ENCODE measurements at places on chromosomes 6 and 20.
A peak's percentile ranks its signal among the peaks of the same experiment; 100 is the strongest.

- no peak for DNase-seq
Observed at GRCh38 chr20:37421988-37422387, 76.0 kb downstream of the SRC start.

DNA sequence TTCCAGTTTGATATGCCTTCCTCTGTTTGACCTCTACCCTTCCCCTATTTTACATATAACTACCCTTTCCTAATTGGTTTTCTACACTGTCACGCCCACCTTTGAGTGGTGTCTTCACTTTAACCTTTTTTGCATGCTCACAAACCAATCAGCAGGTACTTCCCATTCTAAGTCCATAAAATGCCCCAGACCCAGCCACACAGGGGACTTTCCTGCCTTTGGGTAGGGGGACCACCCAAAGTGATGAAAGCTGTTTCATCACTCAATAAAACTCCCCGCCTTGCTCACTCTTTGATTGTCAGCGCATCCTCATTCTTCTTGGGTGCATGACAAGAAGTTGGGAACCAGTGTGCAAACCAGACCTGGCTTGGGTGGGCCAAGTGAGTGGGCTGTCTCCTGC is 20.5 kb upstream of the SNRPC start:
- no peak for DNase-seq

- no peak for DNase-seq
Observed at GRCh38 chr20:41134362-41135186, 2.8 kb upstream of the PLCG1 start.

- peak; percentile 25 for DNase-seq
Observed at GRCh38 chr6:110682460-110682853, 132.8 kb downstream of the CDK19 start.

GRCh38 chr20:24573557-24573956 is 104.1 kb downstream of the SYNDIG1 start:
- no peak for DNase-seq

Measured in activated CD8-positive, alpha-beta memory T cell treated with anti-CD3 and anti-CD28 coated beads for 1 hour (primary cell).